ENCODE measurements at places on chromosomes 2 and 18. TPM values are rescaled to one million over a fixed set of nuclear protein-coding genes. Genes with fewer than 3 reads are reported as not detected.

The TEKT4 gene
- total RNA-seq: not detected

- no peak for DNase-seq
Measured at GRCh38 chr2:118118479-118118878, 30.2 kb downstream of the INSIG2 start.

The SKOR2 gene
- total RNA-seq: 0.34 TPM

DNA sequence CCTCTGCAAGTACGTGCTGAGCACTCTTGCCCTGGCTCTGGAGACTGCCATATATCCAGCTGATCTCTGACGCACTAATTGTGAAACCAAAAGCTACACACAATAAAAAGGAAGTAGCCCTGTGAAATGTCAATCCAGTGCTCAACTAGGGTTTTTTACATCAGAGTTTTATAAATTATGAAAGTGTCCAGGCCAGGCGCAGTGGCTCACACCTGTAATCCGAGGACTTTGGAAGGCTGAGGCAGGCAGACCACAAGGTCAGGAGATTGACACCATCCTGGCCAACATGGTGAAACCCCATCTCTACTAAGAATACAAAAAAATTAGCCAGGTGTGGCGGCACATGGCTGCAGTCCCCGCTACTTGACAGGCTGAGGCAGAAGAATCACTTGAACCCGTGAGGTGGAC is 24.5 kb upstream of the PEX13 start:
- no peak for DNase-seq

GRCh38 chr2:8893474-8893873 is 56.1 kb upstream of the KIDINS220 start:
- DNase-seq: no peak

The KCNIP3 gene
- 2.1 TPM for total RNA-seq

DNA sequence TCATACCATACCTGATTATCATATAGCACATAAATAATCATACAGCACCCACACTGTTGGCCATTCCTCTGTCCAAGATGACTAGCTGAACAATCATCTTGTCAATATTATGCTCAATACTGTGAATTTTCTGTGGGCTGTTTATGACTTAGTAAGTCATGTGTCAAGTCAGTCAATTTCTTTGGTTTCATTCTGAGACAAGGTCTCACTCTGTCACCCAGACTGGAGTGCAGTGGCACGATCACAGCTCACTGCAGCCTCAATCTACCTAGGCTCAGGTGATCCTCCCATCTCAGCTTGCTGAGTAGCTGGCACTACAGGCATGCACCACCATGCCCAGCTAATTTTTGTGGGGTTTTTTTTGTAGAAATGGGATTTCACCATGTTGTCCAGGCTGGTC is 5.7 kb downstream of the MCM6 start:
- DNase-seq: no peak

DNA sequence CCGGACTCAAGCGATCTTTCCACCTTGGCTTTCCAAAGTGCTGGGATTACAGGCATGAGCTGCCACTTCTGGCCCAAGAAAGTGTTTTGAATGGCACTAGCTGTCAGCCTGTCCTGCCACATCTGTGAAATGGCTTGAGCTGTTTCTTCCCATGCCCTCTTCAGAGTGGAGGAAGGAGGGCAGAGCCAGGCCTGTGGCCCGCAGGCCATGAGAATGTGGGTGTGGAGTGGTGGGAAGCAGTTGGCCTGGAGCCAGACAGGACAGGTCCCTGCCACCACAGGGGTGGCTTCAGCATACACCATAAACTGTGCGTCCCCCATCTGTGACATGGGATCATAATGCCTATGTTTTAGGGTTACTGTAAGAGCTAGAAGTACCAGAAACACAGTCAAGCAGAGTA is 6.5 kb downstream of the SLC66A3 start:
- DNase-seq: no peak

- DNase-seq: no peak
Measured at GRCh38 chr18:6561862-6562291, 147.2 kb upstream of the L3MBTL4 start.

The PROC gene
- total RNA-seq: 0.59 TPM

GRCh38 chr18:42268798-42269197 is 313.8 kb downstream of the PIK3C3 start:
- DNase-seq: no peak

The SLC38A11 gene
- not detected for total RNA-seq

GRCh38 chr2:30446602-30447148 is 371 bp upstream of the LCLAT1 start:
- DNase-seq: no peak

GRCh38 chr2:23754970-23755369 is 172.0 kb downstream of the ATAD2B start:
- no peak for DNase-seq

DNA sequence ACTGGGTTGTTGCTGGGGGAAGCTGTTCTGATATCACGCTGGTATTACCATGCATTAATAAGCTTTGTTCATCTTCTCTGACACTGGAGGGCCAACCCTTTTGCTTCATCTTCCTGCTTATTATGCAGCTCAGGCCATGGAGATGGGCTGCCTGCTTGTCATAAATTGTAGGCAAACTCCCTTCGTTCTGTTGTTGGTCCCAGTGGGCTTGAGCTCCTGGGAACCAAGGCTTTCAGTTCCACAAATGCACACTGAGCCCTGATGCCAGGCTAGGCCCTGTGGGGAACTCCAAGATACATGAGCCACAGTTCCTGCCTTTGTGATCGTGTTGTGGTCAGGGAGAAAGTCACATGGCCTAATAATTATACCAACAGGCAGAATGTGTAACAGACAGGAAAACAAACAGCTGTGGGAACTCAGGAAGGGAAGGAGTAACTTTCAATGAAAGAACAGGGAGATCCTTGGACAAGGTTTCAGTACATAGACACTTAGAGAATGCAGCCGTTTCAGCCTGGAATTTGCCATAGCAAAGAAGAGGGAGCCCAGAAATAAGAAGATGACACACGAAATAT is 49.0 kb upstream of the BCL2L11 start:
- DNase-seq: no peak

DNA sequence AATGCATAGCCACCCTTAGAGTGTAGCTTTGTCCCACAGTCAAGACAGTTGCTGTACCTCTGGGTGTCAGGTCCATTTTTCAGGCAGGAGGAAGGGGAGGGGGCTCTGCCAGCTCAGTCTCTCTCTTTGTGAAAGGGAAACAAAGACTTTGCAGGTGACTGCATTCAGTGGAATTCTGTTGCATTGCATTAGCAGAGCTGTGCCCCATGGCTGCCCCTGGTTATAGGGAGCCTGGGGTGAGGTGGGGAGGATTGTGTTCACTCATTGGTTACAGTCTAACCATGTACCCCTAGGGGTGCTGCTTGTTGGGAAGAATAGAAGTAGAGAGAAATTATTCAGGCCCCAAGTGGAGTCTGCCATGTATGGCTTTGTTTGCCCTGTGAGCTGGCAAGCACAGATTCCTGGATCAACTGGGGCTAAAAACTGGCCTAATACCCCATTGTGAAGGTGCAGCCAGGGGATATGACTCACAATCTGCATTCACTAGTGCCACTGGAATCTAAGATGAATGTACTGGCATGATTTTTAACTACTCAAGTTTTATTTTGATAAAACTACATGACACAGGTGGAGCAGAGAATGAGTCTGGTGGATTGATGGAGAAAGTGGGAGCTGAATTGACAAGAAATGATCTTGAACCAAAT is 118.4 kb downstream of the SH3BP4 start:
- peak; percentile 30 for DNase-seq

The PIK3C3 gene
- 38.7 TPM for total RNA-seq

DNA sequence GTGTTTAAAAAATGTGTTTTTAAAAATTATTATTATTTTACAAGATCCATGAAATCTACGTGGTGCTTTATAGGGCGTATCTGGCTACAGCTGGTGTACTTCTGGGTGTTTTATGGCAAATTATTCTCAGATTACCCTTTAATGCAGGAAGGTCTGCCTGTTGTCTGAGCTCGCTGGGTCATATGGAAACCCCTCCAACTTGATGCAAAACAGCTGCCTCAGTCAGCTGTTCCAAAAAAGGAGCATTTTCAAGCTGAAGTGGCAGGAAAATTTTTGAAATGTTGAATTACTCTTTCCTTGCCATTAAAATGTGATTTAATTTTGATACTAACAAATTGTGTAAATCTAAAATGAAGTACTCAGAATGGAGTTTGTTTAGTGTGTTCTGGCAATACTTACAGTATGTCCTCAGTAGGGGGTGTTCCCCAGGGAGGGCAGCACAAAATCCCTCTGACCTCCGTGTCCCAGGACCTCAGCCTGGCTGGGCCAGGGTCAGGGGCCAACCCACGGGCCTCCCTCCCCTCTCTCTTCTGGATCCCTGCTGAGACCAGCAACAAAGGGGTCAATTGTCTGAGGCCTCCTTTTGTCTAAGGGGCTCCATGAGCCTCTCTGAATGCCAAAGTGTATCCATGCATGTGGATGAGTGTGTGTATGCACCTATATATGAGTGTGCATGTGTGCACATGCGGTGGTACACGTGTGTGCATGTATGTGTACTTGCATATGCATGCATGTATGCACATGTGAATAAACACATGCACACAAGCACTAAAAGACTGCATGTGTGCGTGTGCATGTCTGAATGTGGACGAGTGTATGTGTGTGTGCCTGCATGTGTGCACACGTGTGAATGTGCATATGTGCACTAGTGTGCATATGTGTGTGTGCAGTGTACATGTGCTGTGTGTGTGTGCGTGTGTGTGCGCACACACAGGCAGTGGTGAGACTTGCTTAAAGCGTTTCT is 105.4 kb downstream of the ACOXL start:
- DNase-seq: peak; percentile 36

DNA sequence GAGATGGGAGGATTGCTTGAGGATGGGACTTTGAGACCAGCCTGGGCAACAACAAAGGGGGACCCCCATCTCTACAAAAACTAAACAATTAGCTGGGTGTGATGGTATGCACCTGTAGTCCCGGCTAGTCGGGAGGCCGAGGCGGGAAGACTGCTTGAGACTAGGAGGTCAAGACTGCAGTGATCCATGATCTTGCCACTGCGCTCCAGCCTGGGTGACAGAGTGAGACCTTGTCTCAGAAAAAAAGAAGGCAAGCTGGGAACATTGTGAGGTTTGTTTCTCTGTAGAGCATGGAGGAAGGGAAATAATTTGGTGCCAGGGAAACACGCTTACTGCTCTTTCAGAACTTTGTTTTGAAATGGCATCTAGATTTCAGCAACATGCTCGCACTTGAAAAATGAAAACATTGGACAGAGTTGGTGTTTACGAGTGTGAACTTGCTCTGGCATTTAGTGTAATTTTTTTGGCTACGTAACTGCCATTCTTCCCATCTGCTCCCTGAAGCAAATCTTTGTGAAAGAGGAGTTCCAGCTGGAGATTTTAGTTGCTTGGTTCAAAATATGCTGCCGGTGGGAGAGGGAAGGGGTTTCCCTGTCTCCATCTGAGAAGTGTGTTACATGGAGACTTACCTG is 125.6 kb upstream of the DLX2 start:
- no peak for DNase-seq

DNA sequence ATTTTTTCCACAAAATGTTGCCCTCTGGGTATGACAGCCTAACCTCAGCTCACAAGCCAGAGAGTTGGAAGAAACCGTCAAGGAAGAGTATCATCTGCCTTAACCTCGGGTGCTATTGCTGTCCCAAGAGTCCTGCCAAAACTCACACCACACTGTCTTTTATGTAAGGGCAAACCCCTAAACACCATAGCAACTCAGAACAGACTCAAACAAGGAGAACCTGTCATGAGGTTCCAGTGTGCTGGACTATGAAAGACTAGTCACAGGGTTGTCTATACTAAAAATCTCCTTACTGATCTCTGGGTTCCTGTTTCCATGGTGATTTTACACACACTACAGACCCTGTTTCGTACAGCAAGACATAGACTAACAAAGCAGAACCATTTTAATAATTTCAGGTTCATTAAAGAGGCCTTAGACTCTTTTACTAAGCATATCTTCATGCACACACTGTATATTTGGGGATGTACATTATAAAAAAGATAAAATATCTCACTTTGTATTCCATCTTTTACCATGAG is 159.8 kb downstream of the PKP4 start:
- no peak for DNase-seq

DNA sequence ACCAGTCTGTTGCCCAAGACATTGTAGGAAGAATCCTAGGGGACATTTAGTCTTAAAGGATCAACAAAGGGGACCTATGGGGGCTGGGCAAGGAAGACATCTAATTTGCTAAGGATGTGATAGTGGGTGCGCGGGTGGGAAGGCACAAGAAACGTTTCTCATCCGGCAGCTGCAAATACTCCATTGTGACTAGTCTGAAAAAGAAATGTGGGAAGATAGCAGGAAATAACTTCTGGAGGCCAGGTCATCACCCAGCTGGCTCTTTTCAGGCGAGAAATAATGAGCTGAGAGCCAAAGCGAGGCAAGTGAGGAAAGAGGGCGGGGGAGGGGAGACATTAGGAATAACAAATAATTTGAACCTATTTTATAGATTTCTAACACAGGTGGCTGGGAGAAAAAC is 70.3 kb upstream of the NCK2 start:
- no peak for DNase-seq

The SLC5A7 gene
- total RNA-seq: not detected

DNA sequence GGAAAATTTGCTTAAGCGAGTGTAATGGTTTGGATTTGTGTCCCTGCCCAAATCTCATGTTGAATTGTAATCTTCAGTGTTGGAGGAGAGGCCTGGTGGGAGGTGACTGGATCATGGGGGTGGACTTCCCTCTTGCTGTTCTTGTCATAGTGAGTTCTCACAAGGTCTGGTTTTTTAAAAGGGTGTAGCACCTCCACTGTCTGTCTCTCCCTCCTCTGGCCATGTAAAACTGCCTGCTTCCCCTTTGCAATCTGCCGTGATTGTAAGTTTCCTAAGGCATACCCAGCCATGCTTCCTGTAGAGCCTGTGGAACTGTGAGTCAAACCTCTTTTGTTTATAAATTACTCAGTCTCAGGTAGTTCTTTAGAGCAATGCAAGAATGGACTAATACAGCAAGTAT is 6.6 kb downstream of the YIPF4 start:
- DNase-seq: no peak

DNA sequence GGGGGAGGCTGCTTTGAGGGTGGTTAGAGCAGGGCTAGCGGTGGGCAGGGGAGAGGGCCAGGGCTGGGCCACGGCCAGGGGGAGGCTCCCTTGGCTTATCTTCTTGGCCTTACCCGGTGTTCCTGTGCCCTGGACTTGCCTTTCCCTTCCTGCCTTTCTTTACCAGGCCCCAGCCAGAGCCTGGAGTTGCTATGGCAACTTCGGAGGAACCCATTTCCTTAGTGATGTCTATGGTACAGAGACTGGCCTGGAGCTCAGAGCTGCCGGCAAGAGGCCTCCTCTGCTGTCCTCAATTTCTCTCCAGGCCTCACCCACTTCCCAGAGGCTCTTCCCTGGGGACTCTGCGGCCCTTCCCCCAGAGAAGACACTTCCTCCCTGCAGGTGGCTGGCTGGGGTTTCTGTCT is 11.5 kb downstream of the SPEG start:
- peak; percentile 20 for DNase-seq

- no peak for DNase-seq
Measured at GRCh38 chr2:120751553-120751952, 15.9 kb downstream of the GLI2 start.

GRCh38 chr2:16117021-16117700 is 176.8 kb downstream of the MYCN start:
- DNase-seq: no peak

DNA sequence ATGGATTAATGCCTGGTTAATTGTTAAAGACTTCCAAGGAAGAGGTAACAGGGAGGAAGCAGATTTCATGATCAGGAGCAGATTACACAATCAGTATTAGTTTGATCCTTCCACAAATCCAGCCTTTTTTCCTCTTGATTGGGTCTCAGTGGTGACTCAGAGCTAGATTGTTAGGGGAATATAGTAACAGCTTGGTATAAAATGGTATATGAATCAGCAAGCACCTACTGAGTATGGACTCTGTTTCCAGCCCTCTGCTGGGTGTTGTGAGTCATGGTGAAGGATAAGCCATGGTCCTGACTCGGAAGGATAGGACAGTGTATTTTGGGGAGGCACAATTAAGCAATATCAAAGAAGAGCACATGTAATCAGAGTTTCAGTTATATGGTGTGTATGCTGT is 272.4 kb upstream of the DPP10 start:
- no peak for DNase-seq
